Ammon's horn (tissue), 1 donor: ENCODE measurements at places on chromosomes 11 and 22.
A peak's percentile ranks its signal among the peaks of the same experiment; 100 is the strongest.

DNA sequence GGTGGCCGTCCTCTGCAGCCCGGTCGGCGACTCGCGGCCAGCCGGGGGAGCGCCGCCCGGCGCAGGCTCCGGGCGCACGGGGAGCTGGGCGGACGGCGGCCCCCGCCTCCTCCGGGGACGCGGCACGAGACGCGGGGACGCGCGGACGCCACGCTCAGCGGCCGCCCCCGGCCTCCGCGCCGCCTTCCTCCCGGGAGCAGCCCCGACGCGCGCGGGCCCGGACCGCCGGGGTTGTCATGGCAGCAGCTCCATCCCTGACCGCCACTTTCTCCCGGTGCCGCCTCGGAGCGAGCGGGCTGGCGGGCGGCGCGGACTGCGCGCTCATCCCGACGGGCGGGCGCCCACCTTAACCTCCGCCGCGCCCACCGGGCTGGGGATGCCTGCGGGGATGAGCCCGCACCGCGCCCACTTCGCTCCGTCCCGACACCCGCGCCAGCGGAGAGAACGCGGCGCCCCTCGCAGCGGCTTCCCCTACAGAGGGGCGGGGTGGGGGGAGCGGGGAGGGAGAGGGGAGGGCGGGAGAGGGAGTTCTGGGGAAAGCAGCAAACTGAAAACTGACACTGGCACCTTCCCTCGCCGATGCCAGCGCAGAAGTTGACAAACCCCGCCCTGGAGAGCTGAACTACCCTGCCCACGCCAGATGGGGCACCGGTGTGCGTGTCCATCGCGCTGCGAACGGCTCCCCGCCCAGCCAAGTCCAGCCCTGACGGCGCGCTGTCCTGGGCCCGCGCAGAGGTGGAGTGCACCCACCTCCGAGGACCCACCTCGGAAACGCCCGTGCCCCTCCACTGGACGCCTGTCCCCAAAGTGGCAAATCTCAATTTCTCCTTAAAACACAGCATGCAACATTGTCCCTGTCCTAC, 588.4 kb downstream of the OPCML start:
- DNase-seq, result no peak

DNA sequence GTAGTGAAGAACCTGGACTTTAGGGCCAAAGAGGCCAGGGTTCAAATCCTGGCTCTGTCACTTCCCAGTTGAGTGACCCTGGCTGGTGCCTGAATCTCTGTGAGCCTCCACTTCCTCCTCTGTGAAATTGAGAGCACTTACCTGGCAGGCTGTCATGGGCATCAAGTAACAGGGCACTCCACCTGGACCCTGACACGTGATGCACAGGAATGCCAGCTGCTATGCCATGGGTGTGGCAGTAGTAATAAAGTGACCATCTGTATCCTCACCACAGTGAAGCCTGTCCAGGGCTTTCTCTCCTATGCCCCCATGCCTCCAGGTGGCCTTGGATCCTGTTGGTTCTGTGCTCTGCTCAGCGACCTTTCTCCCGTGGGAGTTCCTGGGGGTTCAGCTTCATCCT, 29.8 kb upstream of the PPP6R3 start:
- no peak for DNase-seq

DNA sequence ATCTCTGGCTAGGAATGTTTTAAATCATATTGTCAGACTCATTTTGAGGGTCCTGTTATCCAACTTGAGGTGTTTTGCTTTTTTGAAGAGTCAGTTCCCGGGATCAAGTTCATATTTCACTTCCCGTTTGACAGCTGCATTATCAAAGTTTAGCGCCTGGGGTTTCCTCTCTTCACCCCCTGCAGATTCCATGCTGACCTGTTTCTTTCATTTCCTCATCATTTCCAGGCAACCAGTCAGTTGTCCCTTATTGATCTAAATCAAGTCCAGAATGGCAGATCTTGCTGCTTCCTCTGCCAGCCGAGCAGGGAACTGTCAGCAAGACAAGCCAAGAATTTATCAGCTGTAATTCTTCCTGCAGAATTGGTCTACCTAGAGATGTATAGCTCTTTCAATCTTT, 197.6 kb upstream of the SYN3 start:
- no peak for DNase-seq

GRCh38 chr22:20298803-20299745, 20.8 kb downstream of the DGCR6L start:
- peak; percentile 52 for DNase-seq

DNA sequence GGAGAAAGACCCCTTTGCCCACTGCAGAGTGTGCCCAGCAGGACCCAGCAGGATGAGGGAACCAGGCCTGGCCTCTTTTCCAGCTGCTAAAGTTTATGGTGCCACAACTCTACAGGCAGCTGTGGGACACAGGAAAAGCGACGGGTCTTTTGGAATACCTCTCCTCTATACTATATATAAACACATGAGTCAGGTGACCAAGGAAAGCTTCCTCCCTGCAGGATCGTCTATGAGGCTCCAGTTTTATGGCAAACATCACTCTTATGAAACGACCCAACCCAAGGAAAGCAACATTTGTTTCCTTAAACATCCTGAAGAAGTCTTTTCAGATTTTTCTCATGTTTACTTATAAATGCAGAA, 102.8 kb upstream of the AKIP1 start:
- no peak for DNase-seq
